Effector memory CD4-positive, alpha-beta T cell (primary cell): ENCODE measurements at places on chromosomes 11 and 22.

DNA sequence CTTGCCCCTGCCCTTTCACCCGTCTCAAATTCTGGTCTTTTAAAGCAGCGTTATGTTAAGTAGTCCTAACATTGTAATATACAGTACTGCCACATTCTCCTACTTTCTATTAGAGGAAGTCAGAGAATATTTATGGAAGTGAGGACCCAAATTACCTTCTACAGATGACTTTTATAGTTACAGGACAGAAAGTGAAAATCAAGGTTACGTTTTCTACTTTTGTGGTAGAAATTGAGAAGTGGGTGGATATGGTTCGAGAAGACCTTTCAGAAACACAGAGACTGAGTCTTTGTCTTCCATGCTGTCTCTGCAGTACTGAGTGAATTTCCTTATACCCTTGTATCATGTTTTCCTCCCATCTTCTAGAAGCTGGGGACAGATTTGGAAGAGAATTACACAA lies 17.1 kb downstream of the SC5D start:
- no peak for DNase-seq

- no peak for DNase-seq
Measured at GRCh38 chr22:38433871-38434270, 21.1 kb downstream of the KCNJ4 start.

DNA sequence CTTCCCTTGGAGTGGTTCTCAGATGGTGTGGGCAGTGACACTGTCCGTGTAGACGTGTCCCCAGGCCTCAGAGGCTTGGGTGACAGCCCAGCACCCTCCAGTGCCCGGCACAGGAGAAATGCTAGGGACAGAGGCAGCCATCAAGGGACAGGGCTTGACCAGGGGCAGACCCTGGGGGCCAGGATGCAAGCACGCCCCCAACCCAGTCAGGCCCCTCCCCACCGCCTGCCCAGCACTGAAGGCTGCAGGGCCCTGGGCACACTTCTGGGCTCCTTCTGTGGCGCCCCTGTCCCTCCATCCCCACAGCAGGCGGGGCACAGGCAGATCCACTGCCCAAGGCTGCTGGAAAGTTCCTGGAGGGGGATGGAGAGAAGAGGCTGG lies 11.1 kb downstream of the IGF2 start:
- no peak for DNase-seq

- DNase-seq: no peak
Measured at GRCh38 chr11:127710831-127711230, 710.3 kb upstream of the KIRREL3 start.

DNA sequence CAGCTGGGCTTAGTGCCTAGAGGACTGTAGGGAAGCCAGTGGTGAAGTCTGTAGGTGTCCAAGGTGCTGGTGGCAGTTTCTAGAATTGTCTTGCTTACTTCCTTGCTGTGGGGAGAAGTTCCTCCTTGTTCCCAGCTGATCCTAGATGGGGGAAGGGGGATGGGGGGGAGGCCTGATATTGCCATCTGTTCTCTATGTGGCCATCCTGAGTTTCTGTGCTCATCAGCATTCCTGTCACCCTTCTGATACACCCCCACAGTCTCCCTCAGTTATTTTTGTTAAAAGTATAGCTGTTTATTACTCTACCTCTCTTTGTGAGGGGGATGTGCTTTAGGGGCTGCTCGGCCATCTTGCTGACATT lies 36.5 kb downstream of the MADD start:
- DNase-seq: no peak

GRCh38 chr22:23696326-23696851 lies 5.6 kb downstream of the RGL4 start:
- peak; percentile 53 for DNase-seq

- DNase-seq: no peak
Measured at GRCh38 chr22:38959590-38959989, 2.2 kb downstream of the APOBEC3A start.

DNA sequence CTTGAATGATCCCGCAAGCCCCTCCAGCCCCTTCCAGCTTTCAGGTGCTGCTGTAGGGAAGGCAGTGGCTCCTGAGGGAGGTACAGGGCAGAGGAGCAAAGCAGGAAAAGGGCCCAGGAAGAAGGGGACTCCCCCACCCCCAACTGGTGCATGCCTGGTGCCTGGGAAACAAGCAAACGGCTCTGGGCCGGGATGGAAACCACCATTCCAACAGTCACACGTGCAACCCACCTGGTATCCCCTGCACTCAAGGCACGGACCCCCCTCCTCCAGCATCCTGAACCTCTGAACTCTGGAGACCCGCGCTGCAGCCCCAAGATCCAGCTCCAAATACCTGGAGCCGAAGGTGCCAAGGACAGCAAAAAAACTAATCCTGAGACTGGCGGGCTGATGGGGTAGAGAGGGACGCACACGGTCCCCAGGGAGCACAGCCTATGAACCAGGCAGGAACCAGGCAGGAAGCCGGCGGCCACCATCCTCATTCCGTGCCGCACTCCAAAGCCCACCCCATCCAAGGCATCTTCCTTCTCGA lies 537 bp downstream of the SCN4B start:
- no peak for DNase-seq

GRCh38 chr11:64121663-64122410 lies 44.1 kb downstream of the MACROD1 start:
- no peak for DNase-seq

DNA sequence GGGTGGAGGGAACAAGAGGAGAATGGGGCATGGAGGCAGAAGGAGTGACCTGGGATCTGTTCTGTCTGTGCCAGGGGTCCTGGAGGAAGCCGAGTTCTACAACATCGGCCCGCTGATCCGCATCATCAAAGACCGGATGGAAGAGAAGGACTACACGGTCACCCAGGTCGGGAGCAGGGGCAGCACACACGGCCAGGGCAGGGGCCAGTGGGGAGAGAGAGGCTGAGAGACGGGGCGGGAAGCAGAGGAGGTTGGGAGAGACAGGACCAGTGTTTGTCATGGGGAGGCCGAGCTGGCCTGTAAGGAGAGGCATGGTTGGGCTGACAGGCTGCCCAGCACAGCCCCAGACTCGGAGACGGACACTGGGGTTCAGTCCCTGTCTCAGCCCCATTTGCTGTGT lies 4.7 kb downstream of the KCTD17 start:
- DNase-seq: no peak

DNA sequence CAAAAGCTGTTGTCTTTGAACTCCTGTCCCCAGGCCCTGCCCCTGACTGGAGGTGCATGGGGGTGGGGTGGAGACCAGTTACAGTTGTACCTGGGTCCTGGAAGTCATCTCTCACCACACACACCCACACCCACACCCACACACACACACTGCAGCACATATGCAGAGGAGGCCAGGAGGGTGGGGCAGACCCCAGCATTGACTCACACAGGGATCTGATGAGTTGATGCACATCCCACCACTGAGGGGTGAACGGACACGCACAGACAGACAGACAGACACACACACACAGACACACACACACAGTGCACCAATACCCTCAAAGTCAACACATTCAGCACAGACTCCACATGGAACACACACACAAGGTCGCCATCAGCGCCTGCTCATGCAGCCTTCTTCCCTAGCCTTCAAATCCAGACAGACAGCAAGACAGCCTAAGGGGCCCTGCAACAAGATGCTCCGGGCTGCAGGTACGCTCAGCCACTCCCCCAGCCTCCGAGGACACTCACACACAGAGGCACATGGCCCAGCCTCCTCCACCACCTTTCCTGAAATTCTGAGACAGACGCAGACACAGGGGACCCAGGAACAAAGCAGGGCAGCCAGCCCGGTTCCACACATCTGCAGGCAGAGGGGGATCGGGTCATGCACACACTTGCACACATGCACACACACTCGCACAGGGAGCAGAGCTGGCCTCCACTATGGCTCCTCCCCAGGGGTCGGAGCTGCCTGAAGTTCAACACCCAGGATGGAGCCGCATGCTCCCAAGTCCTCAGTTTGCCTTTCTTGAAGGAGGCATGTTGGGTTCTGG lies 26.5 kb downstream of the SYT7 start:
- no peak for DNase-seq

GRCh38 chr11:65382033-65382803 lies at the start of gene SLC25A45:
SLC25A45 (minus strand) TSS chr11:65382646; CDS start chr11:65381951, 695 bp downstream.
- DNase-seq: peak; percentile 92

- DNase-seq: no peak
Measured at GRCh38 chr11:126311401-126312291, 7.8 kb downstream of the DCPS start.

- no peak for DNase-seq
Measured at GRCh38 chr11:62124186-62125113, 639 bp downstream of the INCENP start.

DNA sequence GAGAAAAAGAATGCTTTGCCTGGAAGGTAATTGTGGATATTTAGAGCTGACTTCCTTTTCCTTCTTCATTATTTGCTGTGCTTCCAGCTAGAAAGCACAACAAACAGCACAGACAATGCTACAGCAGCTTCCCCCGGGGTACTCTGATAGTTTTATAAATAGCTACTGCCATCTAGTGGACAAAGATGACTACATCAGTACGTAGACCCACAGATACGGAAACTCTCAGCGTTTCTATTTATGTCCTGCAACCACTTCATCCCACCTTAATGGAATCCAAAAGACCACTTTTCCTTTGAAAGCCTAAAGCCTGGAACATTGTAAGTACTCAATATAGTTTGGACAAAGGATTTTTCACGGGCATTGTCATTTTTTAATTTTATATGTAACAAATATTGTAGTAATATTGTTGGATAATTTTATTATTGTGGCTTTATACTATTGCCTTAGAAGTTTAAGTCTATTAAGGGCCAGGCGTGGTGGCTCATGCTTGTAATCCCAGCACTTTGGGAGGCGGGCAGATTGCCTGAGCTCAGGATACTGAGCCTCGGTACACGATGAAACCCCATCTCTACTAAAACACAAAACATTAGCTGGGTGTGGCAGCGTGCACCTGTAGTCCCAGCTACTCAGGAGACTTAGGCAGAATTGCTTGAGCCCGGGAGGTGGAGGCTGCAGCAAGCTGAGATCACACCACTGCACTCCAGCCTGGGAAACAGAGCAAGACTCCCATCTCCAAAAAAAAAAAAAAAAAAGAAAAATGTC lies 7.5 kb downstream of the HSPA8 start:
- DNase-seq: no peak

- DNase-seq: no peak
Measured at GRCh38 chr11:57883630-57884029, 122.0 kb downstream of the CTNND1 start.

DNA sequence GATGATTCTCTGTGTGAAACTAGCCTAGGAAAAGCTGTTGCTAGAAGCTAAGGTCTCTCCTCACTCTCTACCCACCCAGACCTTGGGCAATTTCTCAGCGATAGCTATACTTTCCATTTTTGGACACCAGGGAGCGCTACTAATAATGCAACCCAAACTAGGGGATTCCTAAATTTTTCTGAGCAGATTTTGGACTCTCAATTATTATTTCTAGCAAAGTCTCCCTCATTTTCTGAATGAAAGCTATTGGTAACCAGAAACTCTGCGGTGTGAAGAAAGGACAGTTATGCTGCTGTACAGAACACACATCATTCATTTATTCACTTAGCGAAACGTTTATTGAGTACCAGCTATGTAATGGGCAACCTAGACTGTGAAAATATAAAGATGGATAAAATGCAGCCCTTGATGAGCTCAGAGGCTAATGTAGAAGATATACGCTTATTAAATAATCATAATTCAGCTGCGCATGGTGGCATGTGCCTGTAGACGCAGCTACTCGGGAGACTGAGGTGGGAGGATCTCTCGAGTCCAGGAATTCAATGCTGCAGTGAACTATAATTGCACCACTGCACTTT lies 6.1 kb upstream of the STIM1 start:
- DNase-seq: no peak

- DNase-seq: no peak
Measured at GRCh38 chr22:31244943-31245451, 32.9 kb downstream of the LIMK2 start.

- no peak for DNase-seq
Measured at GRCh38 chr11:75558939-75559843, 2.9 kb upstream of the SERPINH1 start.

DNA sequence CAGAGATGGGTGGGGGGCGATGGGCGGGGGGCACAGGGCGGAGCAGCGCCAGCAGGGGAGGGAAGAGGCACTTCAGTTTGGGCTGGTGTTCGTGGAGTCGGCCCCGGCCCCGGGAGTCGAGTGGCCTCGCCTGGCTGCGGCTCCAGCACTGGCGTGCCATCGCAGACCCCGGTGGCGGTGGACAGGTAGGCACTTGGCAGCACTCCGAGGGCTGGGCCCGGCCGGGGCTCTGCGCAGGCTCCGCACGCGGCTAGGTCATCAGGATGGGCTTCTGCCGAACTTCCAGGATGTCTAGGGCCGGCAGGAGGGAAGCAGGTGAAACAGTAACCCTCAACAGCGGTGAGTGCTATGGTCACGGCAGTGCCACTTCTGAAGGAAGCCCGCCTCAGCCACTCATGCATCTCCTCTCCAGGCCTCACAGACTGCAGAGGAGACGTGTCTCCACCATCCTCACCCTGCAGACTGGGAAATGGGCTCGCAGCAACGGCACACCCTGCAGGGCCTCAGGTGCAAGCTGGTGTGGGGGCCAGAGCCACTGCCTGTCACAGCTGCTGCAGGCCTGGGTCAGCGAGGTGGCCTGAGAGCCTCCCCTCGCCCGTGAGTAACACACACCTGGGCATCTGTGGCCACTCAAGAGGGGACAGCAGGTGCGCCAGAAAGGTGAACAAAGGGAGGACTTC lies 33.3 kb downstream of the NUP50 start:
- DNase-seq: no peak

GRCh38 chr22:47594836-47595521 lies 832.5 kb downstream of the TBC1D22A start:
- no peak for DNase-seq

- DNase-seq: no peak
Measured at GRCh38 chr11:43222215-43222614, 89.6 kb upstream of the API5 start.

GRCh38 chr22:50016988-50017700 lies 4.6 kb upstream of the IL17REL start:
- peak; percentile 55 for DNase-seq

DNA sequence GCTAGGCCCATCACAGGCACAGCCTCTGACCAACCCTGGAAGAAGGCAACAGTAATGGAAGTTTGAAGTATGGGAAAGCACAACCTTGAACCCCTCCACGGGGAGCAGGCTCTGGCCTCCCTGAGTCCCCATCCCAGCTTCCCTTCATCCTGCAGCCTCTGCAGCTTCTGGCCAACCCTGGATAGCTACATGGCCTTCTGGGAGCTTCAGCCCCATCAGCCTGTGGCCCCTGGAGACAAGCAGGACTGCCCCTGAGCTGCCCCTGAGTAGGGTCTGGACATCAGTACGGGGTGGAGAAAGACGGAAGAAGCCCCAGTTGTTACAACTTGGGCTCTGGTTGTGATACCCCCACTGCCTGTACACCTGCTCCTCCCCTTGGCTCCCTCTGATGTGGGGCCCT lies 113.8 kb upstream of the CD82 start:
- DNase-seq: no peak

GRCh38 chr11:77127920-77128691 lies at the start of gene MYO7A:
MYO7A (plus strand) TSS chr11:77128246; CDS start chr11:77130635, 2,389 bp downstream.
- DNase-seq: no peak

GRCh38 chr11:69704508-69705253 lies 859 bp upstream of the FGF19 start:
- no peak for DNase-seq

- no peak for DNase-seq
Measured at GRCh38 chr11:81394311-81394710, 1339.4 kb downstream of the FAM181B start.

- DNase-seq: no peak
Measured at GRCh38 chr11:100684101-100685065, 2.7 kb upstream of the ARHGAP42 start.

- no peak for DNase-seq
Measured at GRCh38 chr11:47553406-47553743, 443 bp upstream of the CELF1 start.
